ENCODE measurements at places on chromosomes 3 and 15.
A peak's percentile ranks its signal among the peaks of the same experiment; 100 is the strongest.

- no peak for DNase-seq
These were observed 38.4 kb downstream of the RFX7 start for GRCh38 chr15:56205061-56205876.

- DNase-seq: no peak
These were observed 26.2 kb upstream of the ARL8B start for GRCh38 chr3:5095886-5096285.

DNA sequence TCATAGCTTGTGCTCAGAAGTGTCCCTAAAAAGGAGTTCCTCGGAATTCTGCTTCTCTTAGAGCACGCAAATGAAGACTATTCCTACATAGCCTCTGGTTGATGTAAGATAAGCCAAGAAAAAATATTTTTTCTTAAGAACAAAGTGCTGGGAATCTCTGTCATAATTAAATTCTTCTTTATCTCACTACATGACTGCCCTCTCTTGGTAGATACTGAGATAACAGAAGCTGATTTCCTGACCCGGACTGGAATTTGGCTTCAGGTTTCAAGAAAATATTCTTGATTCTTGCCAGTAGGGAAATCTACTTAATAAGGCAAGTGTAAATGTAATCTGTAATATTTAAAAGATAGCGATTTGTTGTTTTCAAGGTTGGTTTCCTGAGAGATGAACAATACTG is 31.3 kb upstream of the SETMAR start:
- no peak for DNase-seq

DNA sequence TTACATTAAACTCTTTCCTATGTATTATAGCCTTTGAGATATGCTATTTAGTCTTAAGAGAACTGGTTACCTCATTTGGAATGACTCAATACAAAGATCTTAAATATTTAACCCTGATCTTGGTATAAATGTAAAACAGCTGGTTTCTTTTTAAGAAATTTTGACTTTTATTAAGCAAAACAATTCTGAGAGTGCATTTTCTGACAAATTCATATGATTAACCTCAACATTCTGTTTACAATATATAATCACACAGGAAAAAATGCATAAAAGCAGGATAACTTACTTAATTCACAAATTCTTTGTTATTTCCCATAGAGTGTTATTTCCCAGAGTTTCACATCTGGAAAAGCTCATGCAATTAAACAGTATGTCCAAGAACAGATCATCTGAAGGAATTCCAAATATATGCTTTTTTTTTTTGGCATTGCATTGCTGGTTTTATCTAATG is 400.4 kb upstream of the THBS1 start:
- DNase-seq: no peak

DNA sequence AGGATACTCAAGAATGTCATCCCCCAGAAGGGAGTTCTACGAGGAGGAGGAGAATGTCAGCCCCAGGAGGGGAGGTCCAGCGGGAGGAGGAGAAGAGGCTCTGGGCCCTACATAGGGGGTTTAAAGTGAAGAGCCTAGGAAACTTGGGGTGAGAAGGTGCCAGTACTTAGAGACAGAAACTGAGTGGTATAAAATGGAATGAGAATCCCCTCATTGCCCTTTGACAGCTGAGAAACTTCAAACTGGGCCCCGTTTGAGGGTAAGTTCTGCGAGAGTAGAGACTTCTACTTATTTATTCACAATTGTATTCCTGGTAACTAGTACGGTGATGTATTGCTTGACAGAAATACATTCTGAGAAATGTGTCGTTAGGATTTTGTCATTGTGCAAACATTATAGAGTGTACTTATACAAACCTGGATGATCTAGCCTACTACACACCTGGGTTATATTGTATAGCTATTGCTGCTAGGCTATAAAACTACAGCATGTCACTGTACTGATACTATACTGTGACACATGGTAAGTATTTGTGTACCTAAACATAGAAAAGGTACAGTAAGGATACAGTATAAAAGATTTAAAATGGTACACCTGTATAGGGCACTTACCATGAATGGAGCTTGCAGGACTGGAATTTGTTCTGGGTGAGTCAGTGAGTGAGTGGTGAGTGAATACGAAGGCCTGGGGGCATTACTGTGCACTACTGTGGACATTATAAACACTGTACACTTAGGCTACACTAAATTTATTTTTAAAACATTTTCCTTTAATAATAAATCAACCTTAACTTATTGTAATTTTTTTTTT is 62.0 kb downstream of the TSC22D2 start:
- DNase-seq: no peak

GRCh38 chr15:85555875-85556617 is 175.6 kb downstream of the AKAP13 start:
- no peak for DNase-seq

GRCh38 chr3:111545349-111545748 is 3.4 kb downstream of the CD96 start:
- DNase-seq: no peak

DNA sequence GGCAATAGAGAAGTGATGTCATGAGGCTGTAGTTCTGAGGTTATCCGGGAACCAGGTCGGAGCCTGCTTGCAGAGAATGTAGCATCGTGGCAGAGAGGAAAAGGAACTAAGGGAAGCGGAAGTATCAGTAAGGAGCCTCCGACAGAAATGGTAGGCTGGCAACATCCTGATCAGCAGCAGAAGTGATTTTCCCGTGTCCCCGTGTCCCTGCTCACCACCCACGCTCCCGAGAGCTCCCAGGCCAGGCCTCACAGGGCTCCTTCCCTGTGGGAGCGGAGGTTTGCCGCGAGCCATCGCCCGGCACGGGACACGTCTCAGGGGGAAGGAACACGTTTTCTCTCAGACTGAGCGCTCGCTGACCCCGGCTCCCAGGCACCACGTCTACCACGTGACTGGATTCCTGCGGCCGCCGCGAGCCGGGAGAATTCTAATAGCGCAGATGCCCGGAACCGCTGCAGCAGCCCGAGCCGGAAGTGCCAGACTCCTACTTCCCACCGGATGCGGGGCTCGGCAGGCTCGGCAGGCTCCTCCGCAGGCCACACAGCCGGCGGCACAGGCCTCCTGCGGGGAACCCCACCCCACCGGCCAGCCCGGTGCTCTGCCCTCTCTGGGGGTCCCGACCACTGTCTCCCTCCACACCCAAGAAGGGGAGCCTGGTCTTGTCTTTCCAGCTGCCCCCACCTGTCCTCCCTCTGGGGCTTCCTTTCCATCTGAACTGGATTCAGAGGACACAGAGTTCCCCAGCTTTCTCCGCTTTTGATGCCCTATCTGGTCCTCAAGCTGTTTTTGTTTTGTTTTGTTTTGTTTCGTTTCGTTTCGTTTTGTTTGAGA is 99.3 kb downstream of the BDH1 start:
- peak; percentile 8 for DNase-seq

- DNase-seq: no peak
These were observed 331.5 kb upstream of the SLCO3A1 start for GRCh38 chr15:91521996-91522395.

GRCh38 chr3:134857356-134857755 is 62.3 kb downstream of the EPHB1 start:
- no peak for DNase-seq

GRCh38 chr3:156661155-156661554 is 13.2 kb upstream of the TIPARP start:
- DNase-seq: no peak

GRCh38 chr3:42752961-42753360 is 20.1 kb downstream of the CCDC13 start:
- no peak for DNase-seq

- DNase-seq: no peak
These were observed 56.0 kb downstream of the CCDC66 start for GRCh38 chr3:56613016-56613415.

- no peak for DNase-seq
These were observed 196.4 kb downstream of the RPLP1 start for GRCh38 chr15:69648775-69649735.

- no peak for DNase-seq
These were observed 162.7 kb downstream of the RAB11A start for GRCh38 chr15:66032006-66032405.

GRCh38 chr3:149449182-149449581 is 25.3 kb upstream of the TM4SF4 start:
- no peak for DNase-seq

- DNase-seq: no peak
These were observed 12.8 kb upstream of the ARRDC4 start for GRCh38 chr15:97947465-97948260.

DNA sequence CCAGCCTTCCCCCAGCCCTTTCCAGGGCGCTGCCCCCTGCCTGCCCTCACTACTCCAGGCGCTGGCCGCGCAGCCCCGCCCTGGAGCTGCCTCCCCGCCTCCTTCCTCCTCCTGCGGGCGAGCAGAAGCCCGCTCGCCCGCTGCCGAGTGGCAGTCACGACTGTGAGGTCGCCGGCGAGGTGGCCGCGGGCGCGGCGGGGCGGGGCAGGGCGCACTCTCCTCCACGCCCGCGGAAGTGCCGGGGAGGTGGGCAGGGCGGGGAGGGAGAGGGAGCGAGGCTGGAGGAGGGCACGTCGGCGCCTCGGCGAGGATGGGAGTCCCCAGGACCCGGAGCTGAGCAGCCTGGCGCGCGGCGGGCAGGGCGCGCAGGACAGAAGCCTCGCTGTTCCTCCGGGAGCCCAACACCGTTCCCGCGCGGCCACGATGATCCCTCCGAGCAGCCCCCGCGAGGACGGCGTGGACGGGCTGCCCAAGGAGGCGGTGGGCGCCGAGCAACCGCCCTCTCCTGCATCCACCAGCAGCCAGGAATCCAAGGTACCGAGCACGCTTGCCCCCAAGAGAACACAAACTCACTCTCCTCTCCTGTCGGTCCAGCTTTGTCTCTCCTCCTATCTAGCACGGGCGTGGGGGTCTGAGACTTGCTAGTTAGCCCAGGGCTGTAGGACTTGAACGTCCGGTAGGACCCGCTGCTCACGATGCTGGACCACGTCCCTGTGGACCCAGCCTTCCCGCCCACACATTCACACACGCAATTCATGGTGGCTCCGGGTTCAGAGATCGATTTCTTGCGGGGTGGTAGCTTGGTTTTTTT is at the start of gene STAC:
Gene STAC, plus strand, starts transcription at position 284 of the 811 bp plus-strand sequence. Its CDS starts 140 bp downstream, at position 424.
- no peak for DNase-seq

DNA sequence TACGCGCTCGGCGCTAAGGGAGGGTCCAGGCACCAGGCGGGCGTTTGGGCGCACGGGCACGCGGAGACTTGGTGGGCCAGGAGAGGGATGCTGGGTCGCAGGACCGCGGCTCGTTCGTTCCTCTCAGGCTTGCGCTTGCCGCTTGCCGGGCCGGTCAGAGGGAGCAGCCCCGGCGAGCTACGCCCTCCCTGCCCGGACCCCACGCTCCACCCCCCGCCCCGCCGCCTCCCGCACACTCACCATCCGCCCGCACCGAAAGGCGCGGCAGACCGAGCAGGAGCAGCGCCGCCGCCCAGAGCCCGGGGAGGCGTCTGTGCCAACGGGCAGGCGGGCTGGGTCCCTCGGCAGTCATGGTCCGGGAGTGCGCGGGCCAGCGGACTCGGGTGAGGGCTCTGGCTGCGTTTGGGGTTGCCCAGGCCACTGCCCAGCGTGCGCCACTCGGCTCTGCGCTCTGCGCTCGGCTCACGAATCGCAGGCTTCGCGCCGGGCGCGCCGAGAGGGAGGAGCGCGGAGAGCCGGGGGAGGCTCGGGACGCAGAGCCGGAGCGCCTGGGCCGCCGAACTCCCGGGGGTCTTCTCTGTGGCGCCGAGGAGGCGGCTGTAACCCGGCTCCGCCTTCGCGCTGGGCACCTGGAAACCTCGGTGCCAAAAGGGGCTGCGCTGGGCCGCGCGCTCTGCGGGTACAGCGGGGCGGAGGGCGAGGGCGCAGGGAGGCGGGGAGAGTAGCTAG is at the start of gene SUSD5:
Gene SUSD5, minus strand, starts transcription at position 365 of the 729 bp plus-strand sequence. Its CDS starts 13 bp downstream, at position 352.
- DNase-seq: no peak

DNA sequence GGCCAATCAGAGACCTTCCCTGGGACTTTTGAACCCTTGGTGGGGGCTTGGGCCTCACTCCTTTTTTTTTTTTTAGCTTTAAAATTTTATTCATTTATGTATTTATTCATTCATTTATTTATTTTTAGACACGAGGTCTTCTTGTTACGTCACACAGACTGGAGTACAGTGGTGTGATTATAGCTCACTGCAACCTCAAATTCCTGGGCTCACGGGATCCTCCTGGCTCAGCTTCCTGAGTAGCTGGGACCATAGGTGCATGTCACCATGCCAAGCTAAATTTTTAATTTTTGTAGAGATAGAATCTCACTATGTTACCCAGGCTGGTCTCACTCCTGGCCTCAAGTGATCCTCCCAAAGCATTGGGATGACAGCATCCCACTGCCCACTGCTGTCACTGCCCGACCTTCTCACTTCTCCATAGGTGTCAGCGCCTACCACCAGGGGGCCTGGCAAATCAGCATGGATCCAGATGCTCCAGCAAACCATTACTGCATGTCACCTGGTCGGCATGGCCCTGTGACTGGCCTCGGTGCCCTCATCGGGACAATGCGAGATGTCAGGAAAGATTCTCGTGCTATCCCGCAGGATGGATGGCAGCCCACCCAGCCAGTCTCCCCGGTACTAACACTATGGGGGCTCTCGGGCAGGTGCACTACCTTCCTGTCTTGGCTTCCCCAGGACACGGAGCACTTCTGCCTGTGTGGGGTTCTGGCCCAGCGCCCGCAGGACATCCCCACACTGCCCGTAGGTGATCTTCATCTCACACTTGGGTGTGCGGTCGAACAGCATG is 3.0 kb downstream of the MYL3 start:
- DNase-seq: no peak

DNA sequence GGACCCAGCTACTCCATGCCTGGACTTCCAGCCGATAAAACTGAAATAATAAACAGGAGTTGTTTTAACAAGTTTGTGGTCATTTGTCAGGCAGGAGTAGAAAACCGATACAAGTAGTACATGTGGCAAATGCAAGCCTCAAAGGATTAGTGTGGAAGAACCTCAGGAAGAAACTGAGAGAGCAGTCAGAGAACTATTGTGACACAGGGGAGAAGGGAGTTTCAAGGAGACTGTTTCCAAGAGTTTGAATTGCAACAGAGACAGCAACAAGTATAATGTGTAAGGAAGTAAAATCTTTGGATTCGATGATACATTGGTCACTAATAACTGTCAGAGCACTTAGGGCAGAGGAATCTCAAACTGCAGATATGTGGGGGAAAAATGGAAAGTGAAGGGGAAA is 450.6 kb upstream of the ARHGEF26 start:
- no peak for DNase-seq

- no peak for DNase-seq
These were observed 175.6 kb downstream of the SMAD6 start for GRCh38 chr15:66877477-66878271.
